ENCODE measurements at places on chromosomes 1 and 21.

- DNase-seq: no peak
Observed at GRCh38 chr1:213651077-213651476, 336.7 kb upstream of the PROX1 start.

GRCh38 chr1:173447224-173447623 lies 29.9 kb upstream of the PRDX6 start:
- DNase-seq: no peak

GRCh38 chr1:26700711-26701110 lies 4.9 kb downstream of the ARID1A start:
- DNase-seq: no peak

- DNase-seq: no peak
Observed at GRCh38 chr1:44905276-44905675, 62.2 kb upstream of the PTCH2 start.

DNA sequence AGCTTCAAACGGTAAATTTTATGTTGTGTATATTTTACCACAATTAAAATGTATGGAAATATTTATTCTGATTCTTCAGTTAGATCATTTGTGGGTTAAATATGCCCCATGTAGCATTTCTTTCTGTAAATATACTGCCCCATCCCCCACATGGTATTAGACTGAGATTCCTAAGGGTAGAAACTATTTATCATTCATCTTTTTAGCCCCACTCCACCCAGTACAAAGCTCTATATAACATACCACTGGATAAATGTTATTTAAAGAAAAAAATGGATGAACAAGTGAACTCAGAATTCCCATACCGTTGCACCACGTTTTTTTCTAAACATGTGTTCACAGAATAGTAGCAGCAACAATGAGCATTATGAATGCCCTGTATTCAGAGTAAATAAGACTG lies 234.0 kb upstream of the IRF2BP2 start:
- DNase-seq: no peak

- DNase-seq: no peak
Observed at GRCh38 chr1:100387657-100388350, 35.5 kb downstream of the CDC14A start.

DNA sequence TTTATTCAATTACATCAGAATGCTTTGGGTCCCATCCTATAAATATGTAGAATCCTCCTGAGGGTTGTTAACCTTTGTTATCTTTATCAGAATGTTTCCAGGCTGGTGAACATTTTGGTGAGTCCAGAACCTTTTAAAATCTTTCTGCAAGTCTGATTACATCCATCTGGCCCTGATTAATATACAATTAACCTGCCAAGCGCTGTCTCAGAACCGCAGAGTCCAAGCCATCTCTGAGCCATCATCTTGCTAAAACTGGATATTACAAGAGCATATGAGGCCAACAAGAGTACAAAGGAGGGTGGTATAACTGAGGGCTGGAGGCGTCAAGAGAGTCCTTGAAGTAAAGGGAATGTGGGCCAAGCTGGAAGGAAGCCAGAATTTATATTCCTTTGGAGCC lies 88.6 kb upstream of the ZC3H11B start:
- DNase-seq: no peak

DNA sequence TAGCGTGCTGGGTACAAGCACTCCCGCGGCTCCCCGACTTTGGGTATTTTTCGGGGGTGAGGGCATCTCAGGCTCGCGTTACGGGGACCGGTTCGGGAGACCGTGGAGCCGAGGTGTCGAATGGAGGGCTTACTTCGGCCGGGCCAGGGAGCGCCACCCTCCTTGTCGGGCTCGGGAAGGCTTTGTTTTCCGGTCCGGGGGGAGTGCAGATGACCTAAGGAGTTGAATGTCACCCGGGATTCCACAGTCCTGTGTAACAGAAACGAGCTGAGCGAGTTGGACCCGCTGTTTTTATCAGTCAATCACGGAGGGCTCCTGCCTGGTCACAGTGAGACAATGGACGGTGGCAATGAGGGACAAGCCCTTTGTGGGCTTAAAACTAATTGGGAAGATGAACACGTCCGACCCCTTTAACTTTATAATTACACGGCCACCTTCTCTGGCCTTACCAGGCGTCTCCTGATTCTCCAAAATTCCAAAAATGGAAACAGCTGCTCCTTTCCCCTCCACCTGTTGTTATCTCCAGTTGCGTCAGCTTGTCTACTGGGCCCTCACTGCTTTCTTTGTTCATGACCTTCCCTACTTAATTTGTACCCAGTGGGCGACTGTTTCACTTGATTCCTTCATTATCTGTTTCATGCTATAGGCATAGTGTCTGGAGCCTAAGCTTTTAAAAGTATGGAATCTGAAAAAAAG lies 929 bp upstream of the TRIM45 start:
- DNase-seq: peak; percentile 15

DNA sequence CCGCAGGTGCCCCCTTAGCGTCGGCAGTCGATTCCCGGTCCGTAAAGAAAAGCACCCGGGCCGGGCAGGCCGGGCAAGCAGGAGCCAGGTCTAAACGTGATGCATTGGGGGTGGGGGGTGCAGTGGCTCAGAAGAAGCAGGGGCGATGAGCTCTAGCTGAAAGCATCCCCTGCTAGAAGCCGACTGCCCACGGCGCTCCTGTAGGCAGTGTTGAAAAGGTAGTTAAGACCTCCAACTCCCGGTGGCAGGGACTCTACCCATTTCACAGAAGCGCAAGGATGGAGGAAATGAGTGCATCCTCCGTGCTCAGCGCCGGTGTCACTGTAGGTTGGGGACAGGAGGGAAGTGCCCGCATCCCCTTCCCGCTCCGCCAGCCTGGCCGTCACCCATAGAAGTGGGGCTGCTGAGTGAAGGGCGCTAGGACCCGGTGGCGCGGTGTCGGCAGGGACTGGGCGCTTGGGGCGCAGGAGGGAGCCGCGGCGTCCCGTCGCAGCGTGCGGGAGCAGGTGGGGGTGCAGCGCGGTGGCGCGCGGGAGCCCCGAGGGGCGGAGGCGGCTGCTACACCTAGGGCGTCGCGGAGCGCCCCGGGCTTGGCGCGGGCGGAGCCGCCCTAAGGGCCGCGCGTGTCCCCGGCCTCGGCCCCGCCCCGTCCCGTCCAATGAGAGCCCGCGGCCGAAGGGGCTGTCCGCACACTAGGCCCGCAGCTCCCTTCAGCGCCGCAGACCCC lies at the start of gene WNT2B:
Gene WNT2B (plus strand): TSS at position 688 of the 727 bp plus-strand sequence. CDS start 298 bp downstream, outside the sequence.
- peak; percentile 50 for DNase-seq

DNA sequence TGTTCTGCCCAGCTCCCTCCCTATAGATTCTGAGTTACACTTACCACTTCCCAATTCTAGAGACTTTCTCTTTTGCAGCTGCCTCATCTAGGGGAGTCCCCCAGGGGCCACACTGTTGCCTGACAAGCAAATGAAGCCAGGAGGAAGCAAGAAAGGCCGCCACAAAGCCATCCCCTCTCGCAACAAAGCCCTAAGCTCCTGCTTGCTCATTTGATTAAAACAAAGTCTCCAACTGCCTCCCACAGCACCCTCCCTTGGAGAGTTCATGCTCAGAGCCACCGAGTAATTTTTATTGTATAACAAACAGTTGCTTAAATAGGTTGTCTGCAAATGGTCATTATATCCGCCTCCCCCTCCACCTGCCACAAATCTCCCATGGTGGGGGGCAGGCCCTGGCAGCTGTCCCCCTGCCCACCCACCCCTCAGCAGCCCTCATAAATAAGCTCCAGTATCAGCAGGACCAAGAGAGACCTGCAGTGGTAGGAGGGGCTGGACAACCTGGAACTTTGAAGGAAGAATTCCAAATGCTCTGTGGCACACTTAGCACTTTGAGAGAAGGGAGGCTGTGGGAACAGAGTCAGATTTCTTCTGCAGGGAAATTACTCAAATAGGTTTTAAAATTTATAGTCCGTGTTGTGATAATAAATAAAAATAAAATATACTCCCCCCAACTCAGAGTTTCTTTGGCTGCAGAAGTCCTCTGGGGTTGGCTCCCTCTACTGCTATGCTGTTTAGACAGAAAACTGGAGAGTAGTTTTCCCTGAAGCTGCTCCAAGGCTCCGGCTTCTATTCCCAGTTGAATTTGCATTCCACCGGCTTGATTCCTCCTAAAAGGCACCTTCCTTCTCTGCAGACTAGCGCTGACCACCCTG lies 237.5 kb downstream of the TTLL7 start:
- DNase-seq: no peak

GRCh38 chr1:34713443-34713842 lies 41.4 kb upstream of the GJB5 start:
- no peak for DNase-seq

GRCh38 chr1:37071829-37072228 lies 37.5 kb upstream of the GRIK3 start:
- no peak for DNase-seq

DNA sequence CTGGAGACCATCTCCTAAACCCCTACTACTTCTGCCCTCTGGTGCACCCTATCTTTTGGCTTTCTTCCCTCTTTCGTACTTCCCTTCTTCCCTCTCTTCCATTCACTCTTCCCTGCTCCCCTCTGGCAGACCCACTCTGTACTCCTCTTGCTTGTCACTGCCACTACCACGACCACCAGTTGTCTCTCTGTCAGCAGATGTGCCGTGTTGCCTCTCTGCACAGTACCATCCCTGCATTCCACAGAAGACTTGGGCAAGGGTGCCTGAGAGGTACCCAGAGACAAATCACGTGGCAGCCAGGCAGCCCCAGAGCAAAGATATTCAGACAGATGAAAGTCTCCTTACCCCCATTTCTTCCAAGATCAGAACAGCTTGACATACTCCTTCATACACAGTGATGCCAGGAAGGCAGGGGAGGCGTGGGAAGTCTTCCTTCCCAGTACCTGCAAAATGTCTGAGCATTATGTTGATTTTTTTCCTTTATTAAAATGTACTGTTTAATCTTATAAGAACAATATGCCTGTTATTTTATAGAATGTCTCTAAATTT lies 15.0 kb downstream of the CAMSAP2 start:
- no peak for DNase-seq

GRCh38 chr21:45248893-45249381 lies 38.8 kb downstream of the POFUT2 start:
- peak; percentile 86 for DNase-seq

- DNase-seq: no peak
Observed at GRCh38 chr1:56520016-56520601, 59.3 kb downstream of the PLPP3 start.

GRCh38 chr1:178408871-178409270 lies 87.9 kb downstream of the CLEC20A start:
- DNase-seq: no peak

- DNase-seq: no peak
Observed at GRCh38 chr21:20527731-20528460, 470.3 kb upstream of the NCAM2 start.

DNA sequence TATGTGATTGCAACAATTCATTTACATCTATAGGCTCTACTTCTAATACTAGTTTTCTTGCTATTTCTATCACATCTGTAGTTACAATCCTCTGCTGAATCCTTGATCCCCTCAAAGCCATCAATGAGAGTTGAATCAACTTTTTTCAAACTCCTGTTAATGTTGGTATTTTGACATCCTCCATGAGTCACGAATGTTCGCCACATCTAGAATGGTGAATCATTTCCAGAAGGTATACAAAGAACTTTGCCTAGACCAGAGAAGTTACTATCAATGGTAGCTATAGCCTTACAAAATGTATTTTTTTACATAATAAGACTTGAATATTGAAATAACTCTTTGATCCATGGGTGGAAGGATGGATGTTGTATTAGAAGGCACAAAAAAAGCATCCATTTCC lies 110.0 kb downstream of the AMY1C start:
- DNase-seq: no peak

- peak; percentile 65 for DNase-seq
Observed at GRCh38 chr1:47709019-47709871, 271.4 kb downstream of the FOXD2 start.

GRCh38 chr1:10909697-10910680 lies 102.5 kb upstream of the TARDBP start:
- DNase-seq: no peak

- peak; percentile 31 for DNase-seq
Observed at GRCh38 chr1:188027613-188028012, 1198.9 kb downstream of the PLA2G4A start.

DNA sequence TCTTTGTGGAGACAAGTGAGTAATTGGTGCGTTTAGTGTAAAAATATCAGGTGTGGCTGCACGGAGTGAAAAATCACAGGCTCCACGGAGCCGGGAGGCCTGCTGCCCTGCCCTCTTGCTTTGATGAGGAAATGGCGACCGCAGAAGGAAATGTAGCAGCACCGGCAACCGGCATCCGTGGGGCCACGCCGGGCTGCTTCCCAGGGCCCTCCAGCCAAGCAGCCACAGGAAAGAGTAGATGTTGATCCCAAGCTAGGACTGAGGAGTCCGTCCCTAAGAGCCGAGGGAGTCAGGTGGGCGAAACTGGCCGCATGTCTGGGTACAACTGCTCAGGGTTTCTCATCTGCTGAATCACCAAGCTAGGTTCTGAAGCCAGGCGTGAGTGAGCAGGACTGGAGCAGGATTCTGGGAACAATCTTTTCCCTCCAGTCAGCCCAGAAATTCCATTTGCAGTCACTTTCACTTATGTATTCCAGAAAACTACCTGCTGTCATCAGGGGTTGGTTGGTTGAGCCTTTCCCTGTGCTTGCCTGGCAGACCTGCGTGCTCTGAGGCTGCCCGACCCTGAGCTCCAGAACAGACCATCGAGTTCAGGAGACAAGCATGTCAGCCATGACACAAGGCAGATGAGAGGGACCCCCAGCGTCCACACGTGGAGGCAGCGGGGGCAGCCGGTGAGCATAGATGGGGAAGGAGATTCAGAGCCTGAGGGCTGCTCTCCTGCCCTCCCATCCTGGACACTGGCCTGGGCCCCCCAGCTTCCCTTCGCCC lies 5.8 kb upstream of the ITGB2 start:
- DNase-seq: no peak

- no peak for DNase-seq
Observed at GRCh38 chr1:42430286-42431135, 25.3 kb downstream of the ZMYND12 start.

DNA sequence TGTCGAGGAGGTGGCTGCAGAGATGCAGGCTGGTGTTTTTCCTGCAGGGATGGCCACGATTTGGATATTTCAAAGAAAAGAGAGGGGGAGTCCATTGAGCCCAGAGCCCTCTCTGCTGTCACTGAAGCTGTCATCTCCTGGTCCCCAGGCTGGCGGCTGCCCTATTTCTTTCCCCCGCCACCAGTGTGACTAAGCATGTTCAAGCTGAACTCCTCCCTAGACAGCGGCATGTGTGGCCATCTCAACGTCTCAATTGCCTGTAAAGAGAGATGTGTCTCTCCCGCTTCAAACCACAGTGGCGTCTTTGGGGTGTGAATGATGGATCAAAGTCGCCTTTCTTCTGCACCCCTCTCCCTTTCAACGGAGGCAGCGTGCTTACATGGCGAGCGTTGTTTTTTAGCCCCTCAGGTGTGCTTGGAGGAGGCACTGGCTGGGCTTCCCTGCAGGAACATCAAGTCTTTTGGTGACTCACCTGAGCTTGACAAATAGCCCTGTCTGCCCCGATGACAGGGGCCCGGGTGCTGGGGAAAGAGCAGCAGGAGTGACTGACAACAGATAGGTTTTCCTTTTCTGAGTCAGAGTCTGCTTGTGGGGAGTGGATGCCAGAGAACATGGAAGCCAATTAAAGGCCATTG lies 346.4 kb upstream of the AJAP1 start:
- no peak for DNase-seq

DNA sequence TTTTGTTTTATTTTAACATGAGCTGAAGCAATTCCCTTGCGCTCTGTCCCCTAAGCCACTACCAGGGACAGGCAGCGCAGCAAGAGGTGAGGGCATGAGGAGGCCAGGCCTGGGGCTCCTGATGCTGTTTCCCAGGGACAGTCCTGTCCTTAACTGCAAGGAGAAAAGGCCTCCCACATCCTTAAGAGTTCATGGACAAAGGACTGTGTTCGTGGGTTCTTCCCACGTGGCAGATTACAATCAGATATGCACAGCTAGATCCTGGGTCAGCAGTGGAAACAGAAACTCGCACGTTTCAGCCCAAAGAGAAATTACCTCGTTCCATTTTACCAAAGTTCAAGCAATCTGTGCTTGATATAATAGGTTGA lies 85.8 kb downstream of the MIS18A start:
- no peak for DNase-seq

- DNase-seq: no peak
Observed at GRCh38 chr1:41385398-41386195, 24.4 kb downstream of the FOXO6 start.

Measured in NCI-H2171 treated with DMSO at 0.1 percent for 48 hours (cell line).